HT-29 (cell line): ENCODE measurements at places on chromosomes 7 and 10. TPM values are rescaled to one million over a fixed set of nuclear protein-coding genes. Genes with fewer than 3 reads are reported as not detected.

GRCh38 chr7:137893143-137893742, 46.5 kb upstream of the DGKI start:
- no peak for DNase-seq

DNA sequence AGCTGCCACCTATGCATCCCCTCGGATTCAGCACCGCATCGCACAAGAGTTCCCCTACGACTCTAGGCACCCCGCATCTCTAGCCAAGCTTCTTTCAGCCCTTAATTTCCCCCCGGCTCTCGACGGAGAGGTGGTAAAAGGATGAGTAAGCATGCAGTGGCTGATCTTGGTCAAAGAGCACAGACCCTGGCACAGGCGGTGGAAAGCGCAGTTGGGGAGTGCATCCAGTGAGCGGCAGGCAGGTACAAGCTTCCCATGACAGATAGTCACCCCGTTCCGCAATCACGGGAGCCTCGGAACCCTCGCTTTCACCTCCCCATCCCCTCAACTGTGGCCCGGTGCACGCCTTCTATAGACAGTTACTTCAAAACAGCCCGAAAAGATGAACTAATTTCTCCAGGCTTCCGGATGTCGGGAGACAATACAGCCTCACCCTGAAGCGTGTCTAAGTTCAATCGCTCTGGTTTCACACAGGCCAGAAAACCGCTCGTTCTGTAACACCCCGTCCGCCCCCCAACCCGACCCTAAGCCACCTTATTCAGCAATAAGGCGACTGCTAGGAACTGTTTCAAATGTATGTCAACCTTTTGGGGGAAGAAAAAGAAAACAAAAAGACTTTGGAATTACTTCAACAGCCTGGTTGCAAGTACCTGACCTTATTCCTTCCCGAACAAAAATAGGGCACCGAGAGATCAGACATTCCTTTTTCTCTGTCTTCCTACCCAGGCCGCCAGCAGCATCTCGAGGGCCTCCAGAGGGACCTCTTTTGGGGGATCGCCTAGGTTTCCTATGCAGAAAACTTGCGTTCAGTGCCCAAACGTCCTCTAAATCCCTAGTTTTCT, 1.4 kb downstream of the RHEB start:
- peak; percentile 79 for DNase-seq

DNA sequence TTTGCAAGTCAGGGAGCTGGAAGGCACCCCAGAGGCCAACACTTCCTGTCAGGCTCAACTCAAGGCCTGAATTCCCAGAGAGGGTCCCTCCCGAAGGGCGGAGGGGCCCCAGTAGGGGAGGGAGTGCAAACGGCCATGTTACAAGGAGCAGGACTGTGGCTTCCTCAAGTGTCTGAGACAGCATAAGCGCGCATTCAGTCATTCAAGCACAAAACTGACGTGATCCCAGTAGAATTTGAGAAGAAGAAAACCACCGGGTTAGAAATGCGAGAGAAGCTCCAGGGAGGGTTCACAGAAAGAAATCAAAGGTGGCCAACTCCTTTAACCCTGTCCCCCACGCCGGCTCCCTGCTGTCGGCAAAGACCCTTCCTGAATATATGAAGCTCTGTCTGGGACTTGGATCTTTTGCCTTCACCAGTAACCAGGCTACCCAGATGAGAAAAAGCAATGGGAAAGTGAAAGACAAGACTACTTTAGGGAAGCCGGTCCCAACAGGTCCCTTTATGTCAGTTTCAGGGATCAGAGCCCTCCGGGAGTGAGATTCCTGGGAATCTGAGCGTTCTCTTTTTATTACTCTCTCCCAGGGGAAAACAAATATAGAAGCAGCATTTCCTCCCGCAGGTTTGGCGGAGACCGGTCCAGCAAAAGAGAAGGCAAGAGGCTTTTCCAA, 1.3 kb downstream of the AFAP1L2 start:
- DNase-seq, result peak; percentile 12

DNA sequence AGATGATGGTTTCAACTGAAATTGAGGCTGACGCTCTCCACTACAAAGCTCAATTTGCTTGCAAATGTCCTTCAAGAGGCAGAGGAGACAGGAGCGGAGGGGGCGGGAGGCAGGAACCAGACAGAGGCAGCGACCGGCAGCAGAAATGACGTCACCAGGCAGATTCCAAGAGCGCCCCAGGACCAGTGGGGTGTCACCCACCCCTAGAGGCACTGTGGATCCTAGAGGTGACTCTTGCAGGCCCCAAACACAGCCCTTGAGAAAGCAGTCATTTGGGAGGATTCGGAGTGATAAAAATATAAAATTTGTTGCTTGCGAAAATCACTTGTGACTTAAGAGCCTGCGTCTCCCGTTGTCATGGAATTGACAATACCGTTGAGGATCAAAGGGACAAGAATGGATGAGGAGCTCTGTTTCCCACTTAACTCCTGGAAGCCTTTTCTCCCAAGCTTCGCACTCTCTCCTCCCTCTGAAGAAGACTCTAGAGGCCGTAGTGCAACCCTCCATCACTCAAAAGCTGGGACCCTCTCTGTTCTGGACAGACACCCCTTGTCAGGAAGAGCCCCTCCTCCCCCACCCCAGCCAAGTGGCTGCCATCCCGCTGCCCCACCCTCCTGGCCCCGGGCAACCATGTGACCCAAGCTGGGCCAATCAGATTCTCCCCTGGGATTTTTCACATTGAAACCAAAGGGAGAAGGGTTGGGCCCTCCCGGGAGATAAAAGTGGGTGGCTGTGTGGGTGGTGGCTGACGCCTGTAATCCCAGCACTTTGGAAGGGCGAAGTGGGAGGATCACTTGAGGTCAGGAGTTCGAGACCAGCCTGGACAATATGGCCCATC, 16.3 kb upstream of the SLC29A4 start:
- DNase-seq, result no peak

- peak; percentile 88 for DNase-seq
Observed at GRCh38 chr10:77641788-77642397, 4.3 kb upstream of the KCNMA1 start.

GRCh38 chr7:80677629-80678028, 39.2 kb downstream of the CD36 start:
- no peak for DNase-seq

Gene MAT1A
- 0.03 TPM in 1 of 2 replicates, not detected in the other for total RNA-seq

Gene ARHGAP22
- total RNA-seq, result 0.10 and 0.39 TPM in 2 replicates

Gene CFTR
- total RNA-seq, result 34.2 and 39.9 TPM in 2 replicates

Gene GHRHR
- total RNA-seq, result not detected in 2 replicates

Gene EPO
- total RNA-seq, result not detected in 2 replicates
